GM12892 (cell line): ENCODE measurements at places on chromosomes 12 and 14.

DNA sequence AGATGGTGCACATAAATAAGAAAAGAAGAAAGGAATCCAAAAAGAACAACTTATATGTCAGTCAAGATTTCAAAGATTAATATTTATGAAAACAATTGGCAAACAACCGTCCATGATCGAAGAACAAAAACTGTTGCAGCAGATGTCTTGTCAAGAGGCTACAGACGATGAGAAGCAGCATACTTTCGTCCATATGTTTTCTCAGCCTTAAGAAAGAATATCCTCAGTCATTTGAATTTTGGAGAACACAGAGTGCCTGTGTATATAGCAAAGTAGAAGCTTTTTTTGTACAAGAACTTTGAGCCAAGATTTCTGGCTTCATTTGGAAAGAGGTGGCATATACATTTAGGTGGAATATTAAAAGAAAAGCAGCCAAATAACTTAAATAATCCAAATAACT is 297.2 kb downstream of the ITPR2 start:
- DNase-seq: no peak

GRCh38 chr14:89736881-89737280 is 217.6 kb downstream of the EFCAB11 start:
- no peak for DNase-seq

- no peak for DNase-seq
These were observed 5.8 kb upstream of the NEMF start for GRCh38 chr14:49858383-49858782.

GRCh38 chr14:69262516-69262915 is 2.6 kb downstream of the GALNT16 start:
- no peak for DNase-seq

DNA sequence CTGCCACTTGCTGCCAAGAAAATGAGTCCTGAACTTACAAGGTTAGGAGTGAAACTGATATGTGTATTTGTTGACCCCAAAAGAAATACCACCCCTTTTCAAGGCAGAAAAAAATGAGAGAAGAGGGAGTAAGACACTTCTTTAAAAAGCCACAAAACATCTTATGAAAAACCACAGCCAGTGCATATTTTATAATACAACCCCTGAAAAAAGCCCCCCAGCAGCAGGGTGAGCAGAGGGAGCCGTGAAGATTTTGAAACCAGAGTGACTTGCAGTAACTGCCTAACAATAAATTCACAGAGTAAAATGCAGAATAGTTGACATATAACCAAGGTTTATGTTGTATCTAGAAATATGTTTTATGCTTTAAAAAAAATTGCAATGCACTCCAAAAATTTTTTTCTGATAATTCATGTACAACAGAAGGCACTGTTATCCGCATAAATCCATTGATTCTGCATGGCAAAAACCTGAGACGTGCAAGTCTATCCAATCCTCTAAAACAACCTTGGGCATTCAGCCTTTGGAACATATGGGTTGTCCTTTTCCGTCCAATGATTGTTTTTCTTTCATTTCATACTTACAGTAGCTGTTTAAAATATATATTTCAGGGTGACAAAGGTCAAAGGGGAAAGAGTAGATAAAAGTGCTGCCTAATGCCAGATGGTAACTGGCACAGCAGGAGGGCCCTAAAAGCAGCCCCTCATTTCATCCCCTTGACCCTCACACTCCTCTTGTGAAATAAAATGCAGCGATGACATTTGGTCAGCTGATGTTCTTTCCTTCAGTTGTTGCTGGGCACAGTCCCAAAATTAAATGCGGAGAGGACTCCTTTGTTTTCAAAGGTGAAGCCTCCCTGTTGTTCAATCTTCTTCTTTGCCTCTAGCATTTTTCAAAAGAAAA is 65.3 kb downstream of the IPO8 start:
- DNase-seq: no peak

DNA sequence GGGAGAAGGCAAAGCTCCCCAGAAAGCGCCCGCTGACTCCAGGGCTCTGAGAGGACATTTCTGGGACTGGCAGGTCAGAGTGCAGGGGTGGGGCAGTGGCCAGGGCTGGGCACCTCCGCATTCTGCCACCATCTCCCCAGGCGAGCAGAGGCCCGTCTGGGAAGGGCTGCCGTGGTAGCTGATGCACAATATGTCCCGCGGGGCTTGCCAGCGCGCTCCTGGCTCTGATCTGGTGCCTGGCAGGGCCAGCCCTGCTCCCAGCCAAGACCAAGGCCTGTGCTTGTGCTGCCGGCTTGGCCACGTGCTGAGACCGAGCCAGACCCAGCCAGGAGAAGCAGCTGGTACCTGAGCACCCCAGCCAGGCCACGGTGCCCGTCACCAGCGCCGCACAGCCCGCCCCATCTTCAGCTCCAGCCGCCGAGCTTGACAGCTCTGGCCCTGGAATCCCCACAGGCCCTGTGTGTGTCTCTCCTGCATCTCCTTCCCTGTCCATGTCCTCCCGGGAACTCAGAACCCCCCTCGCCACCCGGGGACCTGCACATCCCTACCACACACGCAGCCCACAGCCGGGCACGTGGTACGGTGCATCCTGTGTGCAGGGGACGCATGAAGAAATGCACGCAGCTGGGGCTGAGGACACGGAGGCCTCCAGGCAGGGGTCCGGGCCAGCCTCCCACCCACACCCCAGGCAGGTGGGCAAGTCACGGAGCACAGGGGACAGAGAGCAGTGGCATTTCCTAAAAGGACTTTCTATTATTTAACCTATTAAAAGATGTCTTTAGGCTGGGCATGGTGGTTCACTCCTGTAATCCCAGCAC is 68.6 kb upstream of the C14orf180 start:
- no peak for DNase-seq

DNA sequence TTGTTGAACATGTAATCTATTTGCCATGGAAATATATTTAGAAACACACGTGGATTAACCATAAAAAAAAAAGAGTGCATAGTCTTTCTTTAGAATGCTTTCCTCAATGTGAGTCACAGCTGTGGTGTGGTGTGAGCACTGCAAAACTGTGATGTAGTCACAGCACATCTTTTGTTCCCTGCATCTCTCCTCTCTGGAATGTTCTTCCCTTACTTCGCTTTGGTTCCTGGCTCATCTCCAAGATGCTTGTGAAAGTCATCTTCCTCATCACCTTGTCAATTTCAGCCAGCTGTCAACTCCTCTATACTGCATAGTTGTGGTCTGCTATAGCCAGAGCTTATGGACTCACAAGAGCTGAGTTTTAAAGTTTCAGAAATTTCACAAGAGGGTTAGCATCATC is 60.2 kb downstream of the STAB2 start:
- no peak for DNase-seq

DNA sequence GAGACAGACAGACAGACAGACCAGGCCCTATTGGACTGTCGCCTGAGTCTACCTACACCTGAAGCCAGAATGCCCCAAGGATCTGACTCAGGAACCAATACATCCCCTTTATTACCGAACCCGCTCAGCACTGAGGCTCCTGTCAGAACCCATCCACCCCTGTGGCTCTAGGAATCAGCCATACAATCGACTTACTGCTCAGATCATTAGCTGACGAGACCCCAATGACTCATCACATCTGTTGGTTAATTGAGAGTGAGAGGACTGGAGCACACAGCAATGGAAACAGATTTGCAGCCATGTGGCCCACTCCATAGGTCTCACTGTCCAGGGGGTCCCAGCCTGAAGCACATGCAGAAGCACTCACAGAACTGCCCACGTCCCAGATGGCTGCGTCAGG is 15.2 kb downstream of the ITPK1 start:
- DNase-seq: no peak

GRCh38 chr14:37143475-37143874 is 28.9 kb downstream of the SLC25A21 start:
- DNase-seq: no peak

GRCh38 chr14:61282746-61283145 is 1.6 kb upstream of the TMEM30B start:
- no peak for DNase-seq

- no peak for DNase-seq
These were observed 15.0 kb upstream of the MEG3 start for GRCh38 chr14:100810861-100811461.
